Lower leg skin (tissue), 4 donors: ENCODE measurements at places on chromosomes 4 and X. TPM values are rescaled to one million over a fixed set of nuclear protein-coding genes. Genes with fewer than 3 reads are reported as not detected.

The KIT gene
- total RNA-seq: 30.3 TPM

The SYTL5 gene
- not detected for total RNA-seq

The GPR78 gene
- not detected for total RNA-seq

DNA sequence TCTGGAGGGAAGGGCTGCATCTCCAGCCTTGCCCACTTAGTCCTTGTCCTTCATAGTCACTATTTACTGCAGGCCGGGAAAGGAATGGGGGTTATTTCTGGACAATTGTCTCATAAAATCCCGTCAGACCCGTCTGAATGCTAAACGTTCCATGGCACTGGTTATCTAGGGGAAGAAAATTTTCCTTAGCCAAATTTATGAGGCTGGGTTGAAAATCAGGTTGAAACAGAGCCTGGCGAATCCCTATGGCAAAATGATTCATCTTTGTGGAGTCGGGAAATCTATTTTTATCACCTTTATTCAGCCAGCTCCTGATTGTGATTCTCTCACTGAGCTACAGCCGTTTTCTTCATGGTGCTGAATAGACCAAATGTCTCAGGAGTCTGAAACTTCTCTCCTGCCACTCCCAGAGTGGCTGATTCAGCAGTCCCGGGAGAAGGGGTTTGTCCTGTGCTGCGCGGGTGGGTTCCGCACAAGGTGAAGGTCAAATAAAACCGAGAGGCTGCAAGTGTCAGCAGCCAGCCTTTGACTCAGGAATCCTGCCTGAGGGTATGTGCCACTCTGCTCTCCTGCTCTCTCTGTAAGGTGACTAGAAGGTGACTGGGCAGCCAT lies 1.0 kb downstream of the LIMCH1 start:
- DNase-seq: peak; percentile 19

- DNase-seq: no peak
Measured at GRCh38 chr4:138488533-138488932, 246.4 kb upstream of the SLC7A11 start.

The BMX gene
- 2.2 TPM for total RNA-seq

- DNase-seq: no peak
Measured at GRCh38 chr4:105992641-105993305, 97.5 kb downstream of the NPNT start.

DNA sequence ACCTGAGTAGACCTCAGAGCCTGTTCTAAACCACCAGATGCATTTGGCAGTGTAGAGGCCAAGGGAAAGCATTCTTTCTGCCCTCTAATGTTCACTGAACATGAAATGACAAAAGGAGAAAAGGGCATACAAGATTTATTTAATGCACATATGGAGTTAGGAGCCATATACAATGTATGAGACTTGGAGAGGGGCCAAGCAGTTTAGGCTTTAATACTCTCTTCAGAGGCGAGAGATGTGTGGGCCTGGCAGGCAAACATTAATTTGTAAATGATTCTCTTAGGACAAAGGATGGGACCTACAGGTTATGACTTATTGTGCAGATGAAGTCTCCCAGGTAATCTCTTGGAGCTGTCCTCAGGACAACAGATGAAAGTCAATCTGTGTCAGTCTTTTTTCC lies 631.9 kb downstream of the ADGRL3 start:
- DNase-seq: no peak

The TMPRSS11D gene
- not detected for total RNA-seq

- DNase-seq: no peak
Measured at GRCh38 chr4:150976478-150977118, 38.5 kb downstream of the LRBA start.

DNA sequence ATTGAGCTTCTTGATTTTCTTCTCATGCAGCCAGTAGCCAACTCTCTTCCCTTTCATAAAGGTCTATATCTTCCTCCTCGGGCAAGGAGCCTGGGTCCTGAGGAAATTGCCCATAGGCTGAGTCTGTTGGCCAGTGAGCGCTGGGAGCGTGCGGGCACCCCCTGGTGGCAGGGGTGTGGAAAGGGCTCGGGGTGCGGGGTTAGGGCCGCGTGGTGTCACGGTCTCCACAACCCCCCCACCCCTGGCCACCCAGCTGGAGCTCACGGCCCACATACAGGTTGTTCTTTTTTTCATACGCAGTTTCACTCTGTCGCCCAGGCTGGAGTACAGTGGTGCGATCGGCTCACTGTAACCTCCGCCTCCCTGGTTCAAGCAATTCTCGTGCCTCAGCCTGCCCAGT lies 13.1 kb downstream of the RBM10 start:
- no peak for DNase-seq

The SPOCK3 gene
- not detected for total RNA-seq

DNA sequence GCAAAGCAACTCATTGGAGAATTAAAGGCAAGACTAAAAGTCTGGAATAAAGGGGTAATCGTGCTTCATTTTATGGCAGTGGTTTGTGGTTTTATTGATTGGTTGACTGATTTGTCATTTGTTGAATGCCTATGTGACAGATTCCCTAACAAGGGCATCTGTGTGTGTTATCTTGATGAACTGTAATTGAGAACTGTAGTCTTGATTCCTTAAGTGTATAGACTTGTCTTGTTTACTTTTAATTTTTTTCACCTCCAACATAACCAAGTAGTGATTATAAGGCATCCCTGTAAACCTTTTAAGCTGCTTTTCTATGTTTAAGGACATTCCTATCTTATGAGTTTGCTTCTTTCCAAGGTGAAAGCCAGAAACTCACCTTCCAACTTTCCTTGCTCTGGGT lies 216.0 kb upstream of the TAPT1 start:
- DNase-seq: no peak

DNA sequence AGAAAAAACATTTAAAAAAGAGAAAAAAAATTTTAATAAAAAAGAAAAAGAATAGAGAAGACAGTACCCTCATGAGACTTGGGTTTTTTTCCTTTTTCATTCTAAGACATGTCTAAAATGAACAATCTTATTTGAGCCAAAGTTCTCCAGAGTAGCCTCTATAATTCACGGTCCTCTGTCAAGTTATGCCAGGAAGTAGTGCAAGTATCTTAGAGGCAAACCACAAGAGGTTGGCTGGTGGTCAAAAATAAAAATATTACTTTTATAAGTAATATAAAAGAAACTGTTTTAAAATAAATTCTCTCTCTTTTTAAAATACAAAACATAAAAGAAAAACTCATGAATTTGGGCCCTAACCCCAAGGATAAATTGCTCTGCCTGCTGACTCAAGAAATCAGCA lies 26.5 kb downstream of the HNRNPDL start:
- DNase-seq: no peak

- no peak for DNase-seq
Measured at GRCh38 chrX:105483011-105483410, 262.5 kb upstream of the TEX13A start.

The GYPA gene
- not detected for total RNA-seq

The TMEM35A gene
- 0.45 TPM for total RNA-seq

DNA sequence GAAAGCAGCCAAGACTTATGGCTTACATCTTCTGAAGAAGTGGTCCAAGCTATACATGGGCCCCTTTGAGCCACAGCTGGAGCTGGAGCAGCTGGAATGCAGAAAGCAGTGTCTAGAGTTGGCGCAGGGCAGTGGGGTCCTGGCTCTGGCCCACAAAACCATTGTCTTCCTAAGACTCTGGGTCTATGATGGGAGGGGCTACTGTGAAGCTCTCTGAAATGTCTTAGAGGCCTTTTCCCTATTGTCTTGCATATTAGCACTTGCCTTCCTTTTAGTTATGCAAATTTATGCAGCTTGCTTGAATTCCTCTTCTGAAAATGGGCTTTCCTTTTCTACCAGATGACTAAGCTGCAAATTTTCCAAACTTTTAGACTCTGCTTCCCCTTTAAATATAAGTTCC lies 15.3 kb downstream of the NPY1R start:
- DNase-seq: no peak

The ELF2 gene
- total RNA-seq: 37.1 TPM

DNA sequence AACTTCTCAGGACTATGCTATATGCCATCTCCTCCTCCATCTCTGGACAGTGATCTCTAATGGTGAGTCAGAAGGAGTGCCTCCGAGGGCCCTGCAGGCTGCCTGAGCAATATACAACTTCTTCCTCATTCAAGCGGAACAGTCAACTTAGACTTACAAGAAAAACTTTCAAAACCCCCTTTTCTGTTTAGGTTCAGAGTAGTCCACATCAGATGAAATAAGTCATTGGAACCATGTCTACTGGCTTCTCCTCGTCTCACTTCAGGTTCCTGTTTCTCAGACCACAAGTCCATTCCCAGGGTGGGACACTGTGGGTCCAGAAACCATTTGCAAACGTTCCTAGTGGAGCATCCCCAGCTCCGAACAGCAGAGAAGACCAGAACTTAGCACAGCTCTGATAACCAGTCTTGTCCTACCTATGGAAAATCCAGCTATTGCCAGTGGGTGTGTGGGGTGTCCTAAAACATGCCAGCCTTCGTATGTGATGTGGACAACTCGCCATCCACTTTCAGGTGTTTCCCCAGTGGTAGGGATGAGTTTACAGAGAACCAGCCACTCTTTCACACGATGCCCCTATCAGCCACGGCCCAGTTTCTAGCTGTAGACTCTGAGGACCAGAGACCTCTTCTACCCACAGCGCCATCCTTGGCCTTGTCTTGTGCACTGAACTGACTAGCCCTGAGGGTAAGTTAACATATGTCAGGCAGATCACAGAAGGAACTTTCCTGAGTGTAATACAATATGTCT lies 32.7 kb upstream of the NKRF start:
- DNase-seq: no peak

- no peak for DNase-seq
Measured at GRCh38 chr4:82388405-82388804, 14.6 kb upstream of the HNRNPD start.

- DNase-seq: no peak
Measured at GRCh38 chrX:25022499-25023325, 6.9 kb upstream of the ARX start.

- DNase-seq: no peak
Measured at GRCh38 chr4:121728066-121728465, 31.3 kb upstream of the ANXA5 start.

The ADH1B gene
- total RNA-seq: 290 TPM

The HTN1 gene
- not detected for total RNA-seq

GRCh38 chr4:52853351-52853750 lies 8.8 kb upstream of the RASL11B start:
- DNase-seq: no peak

DNA sequence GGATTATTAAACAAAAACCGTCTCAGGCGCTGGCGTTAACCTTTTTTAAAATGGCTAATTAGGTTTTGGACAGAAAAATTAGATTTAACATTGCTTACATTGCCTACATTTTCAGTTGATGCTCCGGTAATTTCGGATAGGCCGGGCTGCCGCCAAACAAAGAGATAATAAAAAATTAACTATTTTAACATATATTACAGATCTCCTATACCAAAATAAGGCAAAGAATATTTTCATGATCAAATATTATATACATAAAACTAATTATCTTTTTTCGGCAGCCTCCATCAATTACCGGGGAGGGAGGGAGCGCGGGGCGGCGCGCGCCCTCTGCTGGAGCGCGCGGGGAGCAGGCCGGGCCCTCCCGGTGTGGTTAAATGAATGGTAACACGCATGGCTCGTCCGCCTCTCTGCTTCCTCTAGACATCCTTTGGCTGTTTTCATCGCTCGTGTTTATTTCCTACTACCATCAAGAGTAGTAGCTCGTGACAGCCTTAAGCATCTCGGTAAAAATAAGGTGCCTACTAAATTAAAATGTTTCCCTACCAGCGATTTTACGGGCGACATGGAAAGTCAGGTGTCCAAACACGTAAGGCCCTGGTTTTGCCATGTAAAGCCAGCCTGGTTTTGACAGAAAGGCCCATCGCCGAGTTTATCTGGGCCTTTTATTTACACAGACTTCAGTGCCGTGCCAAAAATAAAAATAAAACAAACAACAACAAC lies 52.4 kb upstream of the TMEM33 start:
- no peak for DNase-seq

DNA sequence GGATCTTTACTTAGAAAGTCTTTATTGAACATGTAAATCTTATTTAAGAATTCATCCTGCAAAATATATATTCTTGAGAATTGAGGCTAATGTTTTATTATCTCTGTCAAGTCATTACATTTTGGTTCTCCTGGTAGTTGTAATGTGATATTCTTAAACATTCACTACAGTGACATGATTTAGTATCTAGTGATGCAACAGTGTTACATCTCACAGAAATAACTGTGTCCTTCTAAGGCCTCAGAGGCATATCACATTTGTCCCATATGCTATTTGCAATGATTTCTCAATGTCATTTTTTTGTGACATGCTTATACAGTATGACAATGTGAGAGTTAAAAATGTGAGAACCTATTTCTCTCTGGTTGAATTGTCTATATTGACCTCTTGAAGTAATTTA lies 34.1 kb downstream of the PRRG1 start:
- DNase-seq: no peak

The H2AZ1 gene
- 124 TPM for total RNA-seq

The NSUN7 gene
- total RNA-seq: 3.5 TPM

GRCh38 chr4:165464813-165465381 lies 86.1 kb downstream of the CPE start:
- DNase-seq: no peak

DNA sequence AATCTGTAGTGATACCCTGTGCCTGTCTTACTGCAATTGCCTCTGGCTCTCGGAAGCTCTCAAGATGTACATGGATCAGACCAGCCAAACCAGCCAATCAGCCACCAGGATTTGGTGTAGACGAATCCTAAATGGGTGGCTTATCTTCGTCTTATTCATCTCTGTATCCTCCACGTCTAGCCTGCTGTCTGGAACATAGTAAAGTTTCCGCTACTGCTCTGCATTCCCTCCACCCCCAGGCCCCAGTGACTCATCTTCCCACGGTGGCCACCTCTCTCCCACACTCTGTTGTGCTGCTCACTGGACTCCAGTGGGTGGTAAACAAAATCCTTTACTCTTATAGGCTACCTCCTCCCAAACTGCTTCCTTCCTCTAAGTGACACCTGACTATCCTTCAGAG lies 37.8 kb downstream of the SEPTIN6 start:
- no peak for DNase-seq

DNA sequence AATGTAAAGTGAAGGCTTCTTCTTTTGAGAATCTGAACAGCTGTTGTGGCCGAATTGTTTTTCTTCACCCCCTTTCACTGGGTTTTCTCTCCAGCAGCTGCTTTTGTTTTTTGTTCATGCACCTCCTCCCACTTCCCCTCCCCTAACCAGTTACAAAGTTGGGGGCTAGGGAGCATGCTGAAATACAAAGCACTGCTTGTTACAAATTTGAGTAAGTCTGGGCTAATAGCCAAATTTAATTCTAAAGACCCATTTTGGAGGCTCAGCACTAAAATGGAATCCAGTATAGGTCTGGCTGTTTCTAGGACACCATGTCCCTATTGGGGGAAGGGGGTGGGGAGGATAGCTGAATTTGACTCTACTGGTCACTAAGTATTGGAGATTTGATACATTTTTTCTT lies 89.2 kb upstream of the GPM6B start:
- no peak for DNase-seq

GRCh38 chr4:20486433-20486832 lies 213.8 kb upstream of the PACRGL start:
- no peak for DNase-seq

DNA sequence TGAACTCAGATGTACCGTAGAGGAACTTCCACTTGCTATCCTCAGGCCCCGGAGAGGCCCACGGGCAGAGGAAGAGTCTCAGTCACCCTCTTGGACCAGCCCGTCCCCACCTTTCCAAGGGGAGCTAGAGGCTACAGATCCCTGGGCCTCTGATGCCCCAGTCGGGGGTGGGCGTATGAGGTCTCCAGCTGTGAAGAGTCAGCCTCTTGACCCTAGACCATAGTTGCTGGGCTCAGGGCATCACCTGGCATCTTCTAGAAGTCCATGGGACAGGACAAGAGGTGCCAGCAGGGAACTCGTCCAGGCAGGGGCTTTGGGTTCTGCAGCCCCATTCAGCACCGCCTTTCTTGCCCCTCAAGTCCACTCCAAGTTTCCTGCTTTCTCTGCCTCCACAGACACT lies 11.6 kb downstream of the SASH3 start:
- DNase-seq: no peak
